ENCODE measurements at places on chromosomes 4 and X. TPM values are rescaled to one million over a fixed set of nuclear protein-coding genes. Genes with fewer than 3 reads are reported as not detected.

GRCh38 chr4:123838474-123838873, 441.9 kb downstream of the SPRY1 start:
- no peak for DNase-seq

- DNase-seq: no peak
Measured at GRCh38 chr4:74473155-74473811, 28.3 kb downstream of the AREG start.

Gene GPR101
- total RNA-seq: not detected

Gene MAGEA10
- total RNA-seq: not detected

Gene CSTF2
- 18.4 TPM for total RNA-seq

- DNase-seq: no peak
Measured at GRCh38 chr4:171203425-171203824, 609.8 kb upstream of the GALNTL6 start.

- no peak for DNase-seq
Measured at GRCh38 chrX:125378770-125379169, 59.1 kb downstream of the TEX13C start.

- DNase-seq: no peak
Measured at GRCh38 chrX:47817421-47817820, 19.3 kb upstream of the ZNF81 start.

GRCh38 chr4:22688236-22688635, 4.5 kb upstream of the GBA3 start:
- no peak for DNase-seq

DNA sequence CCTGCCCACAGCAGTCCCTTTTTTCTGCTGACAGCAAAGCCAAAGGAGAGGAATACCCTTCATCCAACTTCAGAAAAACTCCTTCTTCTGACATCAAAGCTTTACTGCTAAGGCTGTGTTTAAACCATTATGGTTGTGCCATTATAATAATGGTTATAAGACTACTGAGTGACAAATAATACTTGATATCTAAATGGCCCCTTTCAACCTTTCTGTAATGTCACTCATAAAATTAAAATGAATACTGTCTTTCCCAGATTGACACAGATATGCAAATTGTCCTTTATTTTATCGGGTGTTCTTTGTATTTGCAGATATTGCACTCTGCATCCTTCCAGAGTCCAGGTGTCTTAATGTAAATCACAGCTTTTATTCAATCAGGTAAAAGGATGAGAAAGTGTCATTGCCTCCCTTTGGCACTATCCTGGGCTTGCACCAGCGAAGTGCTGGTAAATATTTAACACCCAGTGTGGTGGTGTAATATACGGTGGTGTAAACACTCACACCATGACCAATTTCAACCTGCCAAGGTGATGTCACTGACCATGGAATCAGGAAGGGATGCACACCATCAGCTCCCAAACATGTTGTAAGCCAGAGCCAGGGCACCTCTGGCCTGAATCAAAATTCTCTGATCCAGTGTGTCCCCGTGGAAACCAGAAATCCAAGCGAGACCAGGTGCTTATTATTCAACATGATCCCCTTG, 139.4 kb upstream of the TENM3 start:
- DNase-seq: no peak

GRCh38 chr4:150078041-150078578, at the start of gene DCLK2:
Gene DCLK2, plus strand, starts transcription at chr4:150078445. Its CDS starts 583 bp downstream, at chr4:150079028.
- DNase-seq: peak; percentile 83

- DNase-seq: no peak
Measured at GRCh38 chr4:35342833-35343232, 901.5 kb downstream of the ARAP2 start.

DNA sequence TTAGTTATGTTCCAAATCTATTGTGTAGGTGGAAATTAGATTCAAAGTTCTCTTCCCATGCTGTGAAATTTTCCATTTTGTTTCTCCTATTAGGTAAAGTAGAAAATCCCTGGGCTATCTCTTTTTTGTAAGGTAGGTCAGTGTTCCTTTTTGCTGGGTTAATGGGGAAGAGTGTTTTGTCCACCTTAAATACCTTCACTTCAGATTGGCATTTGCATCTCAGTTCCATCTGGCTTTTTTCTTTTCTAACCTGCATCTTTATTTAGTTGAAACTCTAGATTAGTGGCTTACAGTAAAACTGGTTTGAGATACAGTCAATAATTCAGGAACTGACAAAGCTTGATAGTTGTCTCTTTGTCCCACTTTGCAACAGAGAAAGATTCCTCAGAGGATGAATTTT, 1115.8 kb downstream of the PDHA2 start:
- no peak for DNase-seq

GRCh38 chrX:139187738-139188137, 342.8 kb upstream of the F9 start:
- no peak for DNase-seq

- DNase-seq: no peak
Measured at GRCh38 chrX:17525762-17526555, 151.0 kb downstream of the NHS start.

Gene CLCN4
- 5.7 TPM for total RNA-seq

GRCh38 chrX:118349188-118349587, 3.3 kb downstream of the WDR44 start:
- DNase-seq: no peak

Gene TEC
- 3.5 TPM for total RNA-seq

Gene VCX3B
- not detected for total RNA-seq

DNA sequence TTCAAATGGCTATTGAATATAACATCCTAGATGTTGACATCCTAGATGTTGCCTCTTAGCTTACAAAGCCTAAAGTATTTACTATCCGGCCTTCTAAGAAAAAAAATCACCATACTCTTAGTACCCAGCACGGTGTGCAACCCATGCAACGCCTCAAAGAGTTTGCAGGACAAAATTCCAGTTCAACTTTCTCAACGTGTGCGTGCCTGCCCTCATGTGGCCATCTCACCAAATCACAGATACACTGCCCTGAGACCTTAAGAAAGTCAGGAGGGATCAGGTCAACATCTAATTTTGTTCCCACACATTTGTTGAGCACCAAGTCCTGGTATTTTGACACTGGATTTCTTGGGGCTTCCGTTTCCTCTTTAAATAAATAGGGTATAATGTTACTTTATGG, 68.3 kb downstream of the CRMP1 start:
- DNase-seq: no peak

DNA sequence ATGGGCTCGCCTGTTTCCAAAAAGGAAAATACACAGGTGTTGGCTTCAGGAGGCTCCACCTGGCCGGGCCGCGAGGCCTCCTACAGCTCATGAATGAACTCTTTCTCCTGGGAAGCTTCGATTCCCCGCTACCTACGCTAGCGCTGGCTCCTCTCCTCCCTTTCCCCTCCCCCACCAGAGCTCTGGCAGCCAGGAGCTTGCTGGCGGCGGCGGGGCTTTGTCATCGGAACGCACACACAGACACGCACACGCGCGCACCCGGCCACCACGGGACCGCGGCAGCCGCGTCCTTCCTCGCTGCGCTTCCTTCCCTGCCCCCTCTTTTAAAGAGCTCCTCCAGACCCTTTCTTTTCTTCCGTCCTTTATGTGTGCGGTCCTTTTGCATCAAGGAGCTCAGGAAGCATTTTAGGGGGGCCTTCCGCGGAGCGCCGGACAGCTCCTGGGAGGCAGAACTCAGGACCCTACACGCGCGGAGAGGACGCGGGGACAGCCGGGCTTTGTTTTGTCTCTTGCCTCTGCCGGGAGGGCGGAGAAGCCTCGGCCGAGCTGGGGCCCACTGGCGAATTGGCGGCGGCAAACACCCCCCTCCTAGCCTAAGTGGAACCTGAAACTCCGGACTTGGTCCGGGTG, 70.2 kb upstream of the BCOR start:
- no peak for DNase-seq

DNA sequence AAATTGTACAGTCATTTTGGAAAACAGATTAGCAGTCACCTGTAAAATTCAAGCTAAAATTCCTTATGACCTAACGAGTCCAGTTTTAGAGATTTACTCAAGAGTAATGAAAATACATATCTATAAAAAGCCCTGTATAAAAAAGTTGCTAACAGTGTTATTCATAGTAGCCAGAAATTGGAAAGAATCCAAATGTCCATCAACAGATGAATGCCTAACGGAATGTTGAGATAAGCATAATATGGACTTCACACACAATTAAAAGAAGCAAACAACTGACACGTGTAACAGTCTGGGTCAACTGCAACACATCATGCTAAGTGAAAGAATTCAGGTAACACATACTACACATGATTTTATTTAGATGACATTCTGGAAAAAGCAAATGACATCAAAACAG, 584.8 kb upstream of the AGA start:
- DNase-seq: no peak

Gene ATP2B3
- total RNA-seq: 0.83 TPM

- no peak for DNase-seq
Measured at GRCh38 chrX:45623266-45623665, 422.6 kb upstream of the DIPK2B start.

DNA sequence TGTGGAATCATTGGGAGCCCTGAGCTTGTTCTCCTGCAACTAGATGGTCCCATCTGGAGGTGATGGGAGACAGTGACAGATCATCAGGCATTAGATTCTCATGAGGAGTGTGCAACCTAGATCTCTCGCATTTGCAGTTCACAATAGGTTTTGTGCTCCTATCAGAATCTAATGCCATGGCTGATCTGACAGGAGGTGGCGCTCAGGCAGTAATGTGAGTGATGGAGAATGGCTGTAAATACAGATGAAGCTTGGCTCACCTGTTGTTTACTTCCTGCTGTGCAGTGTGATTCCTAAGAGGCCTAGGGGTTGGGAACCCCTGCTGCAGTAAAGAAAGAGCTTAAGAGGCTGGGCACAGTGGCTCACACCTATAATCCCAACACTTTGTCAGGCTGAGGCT, 42.2 kb upstream of the PUDP start:
- DNase-seq: no peak

Gene CORIN
- 1.1 TPM for total RNA-seq

- no peak for DNase-seq
Measured at GRCh38 chr4:150056569-150056968, 21.7 kb upstream of the DCLK2 start.

DNA sequence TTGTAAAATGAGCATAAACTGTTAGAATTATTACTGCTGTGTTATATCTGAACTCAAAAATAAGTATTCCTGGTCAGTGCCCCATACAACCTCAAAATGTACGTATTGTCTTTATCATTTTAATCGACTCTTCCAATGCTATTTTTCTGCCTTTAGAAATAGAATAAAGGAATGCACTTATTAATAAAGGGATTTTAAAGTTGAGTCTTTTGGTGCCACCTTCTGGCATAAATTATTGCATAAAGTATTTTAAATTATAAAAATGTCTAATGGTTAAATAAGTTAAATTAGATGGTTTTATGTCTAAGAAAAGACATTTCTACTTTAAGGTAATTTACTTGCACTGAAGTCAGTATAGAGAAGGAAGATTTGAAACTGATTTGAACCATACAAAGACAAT, 424.0 kb upstream of the NDST4 start:
- no peak for DNase-seq

DNA sequence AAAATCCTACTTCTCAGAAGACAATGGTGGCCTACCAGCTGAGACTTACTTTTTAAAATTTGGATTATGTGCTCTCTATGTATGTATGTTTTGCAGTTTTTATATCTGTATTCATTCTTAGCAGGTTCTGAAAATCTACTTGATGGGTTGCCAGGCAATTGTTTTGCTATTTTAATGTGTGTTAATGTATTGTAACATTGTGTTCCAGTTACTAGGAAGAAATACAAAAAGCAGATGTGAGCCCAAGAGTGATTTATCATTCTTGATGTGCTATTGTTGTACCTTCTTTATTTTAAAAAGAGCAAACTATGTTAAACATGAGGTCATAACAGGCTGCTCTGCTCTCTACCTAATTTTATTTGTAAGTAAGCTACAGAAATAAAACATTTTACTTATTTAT, 81.9 kb downstream of the REPS2 start:
- DNase-seq: no peak

Gene NLGN4X
- 23.5 TPM for total RNA-seq

Gene MTMR8
- total RNA-seq: 3.0 TPM

Gene WNK3
- total RNA-seq: 17.2 TPM

Gene KCND1
- 5.1 TPM for total RNA-seq

DNA sequence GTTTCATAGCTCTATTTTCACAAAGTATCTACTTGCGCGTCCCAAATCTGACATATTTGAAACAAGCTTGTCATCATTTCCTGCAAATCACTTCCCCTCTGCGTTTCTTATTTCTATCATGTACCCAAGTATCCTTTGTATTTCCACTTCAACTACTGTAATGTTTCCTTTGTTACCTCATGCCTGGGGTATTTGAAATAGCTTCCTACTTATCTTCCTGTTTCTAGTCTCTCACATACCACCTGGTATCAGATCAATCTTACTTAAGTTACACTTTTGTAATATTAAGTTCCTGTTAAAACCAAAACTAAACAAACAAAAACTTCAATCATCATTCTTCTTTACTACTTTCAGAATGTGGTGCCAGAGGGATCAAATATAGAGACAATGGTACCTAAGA, 93.6 kb upstream of the SMAD1 start:
- DNase-seq: no peak
